Activated B cell treated with CpG ODN at 0.5 μM for 24 hours (primary cell): ENCODE measurements at places on chromosomes 16 and 17. TPM values are rescaled to one million over a fixed set of nuclear protein-coding genes. Genes with fewer than 3 reads are reported as not detected.

CDH5 gene
- total RNA-seq = not detected in 2 replicates

TBC1D3I gene
- total RNA-seq = 1.5 and 4.4 TPM in 2 replicates

CCL16 gene
- not detected in 2 replicates for total RNA-seq

PNPO gene
- 25.1 and 26.5 TPM in 2 replicates for total RNA-seq

SYCE1L gene
- total RNA-seq = 5.1 and 6.3 TPM in 2 replicates

SPHK1 gene
- total RNA-seq = 1.1 and 1.3 TPM in 2 replicates

CDH1 gene
- 8.2 and 10.7 TPM in 2 replicates for total RNA-seq

SCGB1C2 gene
- total RNA-seq = not detected in 2 replicates

DNA sequence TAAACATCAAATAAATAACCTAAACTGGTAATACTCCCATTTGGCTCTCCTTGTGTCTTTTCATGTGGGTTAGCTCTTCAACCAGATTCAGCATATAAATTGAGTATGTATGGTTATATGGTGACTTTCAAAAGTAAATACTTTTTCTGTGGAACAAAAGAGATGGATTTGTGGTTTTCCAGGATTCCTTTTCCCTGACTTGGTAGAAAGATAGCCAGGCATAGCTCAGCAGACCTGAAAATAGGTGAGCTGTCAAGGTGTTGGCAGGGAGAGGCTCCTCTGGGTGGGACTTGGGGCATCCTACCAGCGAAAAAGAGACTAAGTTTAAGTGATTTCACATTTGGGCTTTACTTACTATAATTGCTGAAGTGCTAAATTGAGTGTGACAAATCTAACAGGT, 80.3 kb downstream of the FTO start:
- DNase-seq = no peak

GRCh38 chr17:53516636-53517035, 306.1 kb upstream of the KIF2B start:
- no peak for DNase-seq

- no peak for DNase-seq
Observed at GRCh38 chr17:19533718-19534561, at the start of gene SLC47A1. Gene SLC47A1, plus strand, starts transcription at chr17:19533854. Its CDS starts 86 bp downstream, at chr17:19533940.

- DNase-seq = no peak
Observed at GRCh38 chr16:65297453-65297852, 175.6 kb upstream of the CDH11 start.

DNA sequence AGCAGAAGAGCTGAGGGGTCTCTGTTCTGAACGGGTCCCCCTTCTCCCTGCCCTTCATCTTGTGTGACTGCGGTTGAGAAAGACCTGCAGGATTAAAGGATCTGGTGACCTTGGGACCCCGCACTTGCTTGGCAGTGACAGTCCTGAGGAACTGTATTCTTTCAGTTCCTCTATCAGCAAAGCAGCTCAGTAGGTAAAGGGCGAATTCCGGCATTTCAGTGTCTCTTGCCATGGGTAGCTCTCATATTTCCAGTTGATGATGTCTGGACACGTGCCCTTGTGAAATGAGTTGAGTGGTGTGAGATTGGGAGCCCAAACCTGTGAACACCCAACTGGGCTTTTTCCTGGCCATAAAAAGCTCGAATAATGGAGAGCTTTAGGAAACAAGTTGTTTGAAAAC, 135.7 kb downstream of the PRKCA start:
- no peak for DNase-seq

- DNase-seq = no peak
Observed at GRCh38 chr17:78748048-78748729, 33.9 kb downstream of the CYTH1 start.

GRCh38 chr17:17730250-17730935, 49.1 kb downstream of the RAI1 start:
- DNase-seq = no peak

DNA sequence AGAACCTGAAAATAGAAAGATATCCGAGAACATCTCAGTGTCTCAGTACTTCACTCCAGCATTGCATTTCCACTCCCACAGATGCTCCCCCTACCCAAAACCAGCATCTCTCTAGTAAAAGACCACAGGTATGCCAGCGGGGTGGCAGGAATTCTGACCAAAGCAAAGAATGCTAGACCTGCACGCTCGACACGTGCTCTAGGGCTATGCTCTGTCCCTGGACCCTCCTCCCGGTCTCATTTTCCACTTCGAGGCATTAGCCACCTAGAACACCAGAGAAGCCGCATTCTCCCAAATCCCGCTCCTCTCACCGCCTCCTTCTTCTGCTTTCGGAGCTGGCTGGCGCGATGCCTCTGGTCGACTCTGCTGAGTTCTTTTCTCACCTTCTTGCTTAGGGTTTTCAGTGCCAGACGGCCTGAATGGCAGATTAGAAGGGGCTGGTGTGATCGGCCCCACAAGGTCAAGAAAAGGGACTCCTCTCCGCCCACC, 487 bp downstream of the TSR1 start:
- DNase-seq = no peak

GRCh38 chr16:82181461-82182185, 11.6 kb upstream of the MPHOSPH6 start:
- no peak for DNase-seq

GRCh38 chr17:39231591-39232551, 6.1 kb upstream of the STAC2 start:
- DNase-seq = no peak

DNA sequence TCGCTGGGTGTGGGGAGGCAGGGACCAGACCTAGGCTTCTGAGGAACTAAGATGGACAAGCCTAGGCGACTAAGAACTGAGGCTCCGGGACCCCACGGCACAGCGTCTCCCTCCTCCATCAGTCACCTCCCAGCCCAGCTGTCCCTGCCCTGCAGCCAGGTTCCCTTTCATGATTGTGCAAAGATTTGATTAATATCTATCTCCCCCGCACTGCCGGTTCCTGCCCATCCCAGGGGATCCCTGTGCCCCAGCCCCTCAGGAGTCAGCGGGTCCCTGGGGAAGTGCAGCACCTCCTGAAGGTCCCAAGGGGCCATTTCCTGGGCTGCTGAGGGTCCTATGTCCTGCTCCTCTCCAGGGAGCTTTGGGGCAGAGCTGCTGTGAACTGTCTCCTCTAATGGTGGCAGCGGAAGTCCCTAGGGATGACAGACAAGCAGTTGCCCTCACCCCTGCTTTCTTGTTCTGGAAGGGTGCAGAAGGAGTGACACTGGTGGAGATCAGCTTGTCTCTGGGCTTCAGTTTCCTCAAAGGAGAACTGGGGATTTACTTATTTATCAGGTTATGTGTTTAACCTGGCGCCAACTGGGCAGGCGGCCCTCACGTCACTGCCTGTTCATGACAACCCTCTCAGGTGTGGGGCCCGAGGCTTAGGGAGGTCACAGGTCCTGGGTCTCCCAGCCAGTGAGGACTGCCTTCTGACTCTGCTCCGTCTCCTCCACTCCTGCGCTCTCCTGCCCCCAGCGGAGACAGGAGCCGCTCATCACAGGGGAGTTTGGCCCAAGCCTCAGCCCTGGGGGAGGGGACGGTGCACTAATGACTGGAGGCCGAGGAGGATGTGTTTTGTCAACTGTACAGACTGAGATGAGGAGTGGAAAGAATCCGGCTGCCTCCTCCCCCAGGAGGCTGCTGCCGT, 1.9 kb upstream of the C16orf74 start:
- DNase-seq = peak; percentile 49

GRCh38 chr17:58284613-58285421, 4.1 kb upstream of the MPO start:
- DNase-seq = no peak

- DNase-seq = no peak
Observed at GRCh38 chr16:30353438-30354129, 1.5 kb downstream of the CD2BP2 start.
